ENCODE measurements at places on chromosomes 3 and 15.

DNA sequence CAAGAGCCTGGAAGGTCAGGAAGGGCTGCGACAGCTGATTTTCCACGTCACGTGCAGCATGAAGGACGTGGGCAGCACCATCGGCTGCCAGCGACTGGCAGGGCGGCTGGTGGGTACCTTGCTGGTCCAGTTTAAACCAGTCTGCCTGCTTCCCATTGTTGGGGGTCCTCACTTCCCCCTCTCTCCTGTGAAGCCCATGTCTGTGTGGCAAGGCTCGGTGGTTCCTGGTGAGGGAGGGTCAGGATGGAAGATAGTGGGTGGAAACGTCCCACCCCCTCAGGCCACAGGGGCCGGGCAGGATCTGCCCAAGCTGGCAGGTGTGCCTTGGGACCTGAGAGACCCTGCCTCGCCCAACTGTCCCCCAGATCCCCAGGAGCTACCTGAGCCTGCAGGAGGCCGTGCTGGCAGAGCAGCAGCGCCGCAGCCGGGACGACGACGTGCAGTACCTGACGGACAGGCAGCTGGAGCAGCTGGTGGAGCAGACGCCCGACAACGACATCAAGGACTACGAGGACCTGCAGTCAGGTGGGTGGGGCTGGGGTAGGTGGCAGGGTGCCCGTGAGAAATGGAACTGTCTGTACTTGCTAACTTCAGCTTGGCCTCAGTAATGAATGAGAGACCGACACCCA is 108.2 kb downstream of the LRRK1 start:
- DNase-seq = no peak

DNA sequence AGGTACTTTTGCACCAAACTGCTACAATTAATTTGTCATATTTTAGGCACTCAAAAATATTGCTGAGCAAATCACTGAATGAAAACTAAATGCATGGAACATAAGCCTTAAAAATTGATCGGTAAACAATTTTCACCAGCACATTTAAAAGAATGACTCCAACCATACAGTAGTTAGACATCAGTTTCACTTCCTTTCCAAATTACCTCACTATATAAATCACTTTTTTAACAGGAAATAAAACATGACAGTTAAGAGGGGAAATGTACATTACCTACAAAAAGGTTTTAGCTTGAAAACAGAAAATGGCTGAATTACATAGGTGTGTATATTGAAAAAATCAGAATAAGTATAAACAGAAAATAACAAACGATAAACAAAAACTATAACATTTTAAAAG is 108.4 kb downstream of the SERPINI1 start:
- no peak for DNase-seq

GRCh38 chr3:82224661-82225060 is 463.2 kb upstream of the GBE1 start:
- DNase-seq = no peak

DNA sequence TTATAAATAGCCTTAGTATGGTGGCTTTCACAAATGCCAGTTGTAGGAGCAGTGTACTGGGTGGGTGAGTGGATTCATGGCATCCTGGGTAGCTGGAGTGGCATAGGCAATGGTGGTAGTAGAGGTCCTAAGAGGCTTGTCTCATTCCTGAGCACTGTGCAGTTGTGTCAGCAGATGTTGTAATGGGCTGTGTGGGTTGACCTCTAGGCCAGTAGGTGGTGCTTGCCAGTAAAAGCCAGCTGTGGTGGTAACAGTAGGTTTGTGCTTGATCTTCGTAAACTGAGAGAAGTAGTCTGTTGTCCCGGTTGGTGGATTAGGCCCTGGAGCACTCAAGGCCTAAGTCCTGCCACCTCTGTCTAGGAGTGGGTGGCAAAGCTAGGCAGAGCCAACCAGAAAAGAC is 149.7 kb upstream of the SUCLG2 start:
- no peak for DNase-seq

DNA sequence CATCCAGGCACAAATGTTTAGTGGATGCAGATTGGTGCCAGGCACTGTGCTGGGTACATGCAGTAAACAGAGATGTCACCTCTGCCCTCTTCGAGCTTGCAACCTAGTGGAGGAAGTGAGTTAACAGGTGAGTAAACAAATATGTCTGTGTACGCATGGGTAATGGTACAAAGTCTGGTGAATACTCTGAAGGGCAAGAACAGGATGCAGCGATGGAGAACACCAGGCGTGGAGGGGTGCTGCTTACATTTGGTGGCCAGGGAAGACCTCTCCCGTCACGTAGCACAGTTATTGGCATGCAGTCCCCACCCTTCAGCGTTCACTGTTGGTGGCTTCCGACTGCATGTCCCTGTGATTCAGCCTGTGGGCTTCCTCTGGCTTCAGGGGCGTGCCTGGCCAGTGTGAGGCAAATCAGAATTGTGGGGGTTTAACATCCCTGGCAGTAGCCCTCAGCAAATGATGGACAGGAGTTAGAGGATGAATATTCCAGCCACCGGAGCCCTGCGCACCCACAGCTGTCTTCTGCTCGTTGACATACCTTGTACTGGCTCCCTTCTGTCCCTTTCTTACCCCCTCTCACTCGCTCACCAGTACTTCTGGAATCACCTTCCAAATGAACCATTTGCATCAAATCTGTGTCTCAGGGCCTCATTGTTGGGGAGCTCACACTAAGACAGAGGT is 9.1 kb upstream of the HDAC11 start:
- no peak for DNase-seq

GRCh38 chr3:189222927-189223636 is 51.3 kb downstream of the TPRG1 start:
- no peak for DNase-seq

GRCh38 chr3:194422188-194422587 is 23.1 kb upstream of the GP5 start:
- no peak for DNase-seq

GRCh38 chr3:120410116-120410515 is 40.7 kb downstream of the FSTL1 start:
- no peak for DNase-seq

DNA sequence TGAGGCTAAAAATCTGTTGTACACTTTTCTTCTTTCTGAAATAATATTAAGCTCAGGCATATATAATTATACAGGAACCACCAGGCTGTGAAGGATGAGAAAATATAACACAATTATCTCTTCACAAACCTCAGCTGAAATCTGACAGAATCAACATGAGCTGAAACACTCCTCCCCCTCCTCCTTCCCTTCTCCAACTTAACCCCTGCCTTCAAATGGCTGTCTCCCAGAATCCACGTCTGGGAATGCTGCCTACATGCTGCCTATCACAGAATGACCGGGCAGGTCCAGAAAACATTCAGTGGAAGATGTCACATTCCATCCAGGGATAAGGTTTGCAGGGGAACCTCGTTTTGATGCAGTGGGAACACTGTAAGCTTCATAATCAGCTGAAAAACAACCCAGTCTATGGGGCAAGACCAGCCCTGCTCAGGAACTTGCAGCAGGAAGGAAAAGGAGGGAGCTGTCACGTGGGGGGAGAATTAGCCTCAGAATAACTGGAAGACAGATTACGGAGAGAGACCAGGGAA is 44.0 kb upstream of the SEMA6D start:
- DNase-seq = no peak

DNA sequence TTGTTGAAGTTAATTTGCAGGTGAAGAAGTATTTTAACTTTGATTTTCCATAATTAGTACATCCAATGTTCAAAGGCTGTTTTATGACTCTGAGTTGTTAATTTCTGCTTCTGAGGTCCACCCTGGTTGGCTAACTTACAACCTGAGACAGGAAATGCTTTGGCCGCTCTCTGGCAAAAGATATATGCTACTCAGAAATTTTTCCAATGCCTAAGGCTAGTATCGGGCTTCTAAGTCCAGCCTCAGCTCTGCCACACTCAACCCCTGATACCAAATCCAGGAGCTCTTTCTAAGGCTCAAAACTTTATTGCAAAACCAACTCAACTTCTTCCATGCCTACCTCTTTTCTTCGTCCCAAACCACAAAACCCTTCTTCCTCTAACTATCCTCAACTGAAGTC is 192.9 kb downstream of the NEK10 start:
- no peak for DNase-seq

- no peak for DNase-seq
Measured at GRCh38 chr3:66390013-66390412, 110.8 kb downstream of the LRIG1 start.
